ENCODE measurements at places on chromosomes 3 and 15.

DNA sequence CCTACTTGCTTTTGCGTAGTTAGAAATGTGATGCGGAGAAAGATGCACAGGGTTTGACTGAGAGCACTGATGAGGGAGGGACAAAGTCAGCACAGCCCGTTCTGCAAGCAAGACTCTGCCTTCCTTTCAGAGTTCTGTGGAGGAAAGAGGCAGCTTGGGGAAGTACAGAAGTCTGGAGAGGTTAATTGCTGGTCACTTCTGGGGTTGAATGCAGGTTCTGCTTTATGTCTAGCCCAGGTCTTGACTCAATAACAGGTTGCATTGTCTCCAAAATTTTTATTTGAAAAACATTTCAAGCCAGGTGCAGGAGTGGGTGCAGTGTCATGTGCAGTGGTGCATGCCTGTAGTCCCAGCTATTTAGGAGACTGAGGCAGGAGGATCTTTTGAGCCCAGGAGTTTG lies 461.7 kb downstream of the NR2F2 start:
- no peak for DNase-seq

DNA sequence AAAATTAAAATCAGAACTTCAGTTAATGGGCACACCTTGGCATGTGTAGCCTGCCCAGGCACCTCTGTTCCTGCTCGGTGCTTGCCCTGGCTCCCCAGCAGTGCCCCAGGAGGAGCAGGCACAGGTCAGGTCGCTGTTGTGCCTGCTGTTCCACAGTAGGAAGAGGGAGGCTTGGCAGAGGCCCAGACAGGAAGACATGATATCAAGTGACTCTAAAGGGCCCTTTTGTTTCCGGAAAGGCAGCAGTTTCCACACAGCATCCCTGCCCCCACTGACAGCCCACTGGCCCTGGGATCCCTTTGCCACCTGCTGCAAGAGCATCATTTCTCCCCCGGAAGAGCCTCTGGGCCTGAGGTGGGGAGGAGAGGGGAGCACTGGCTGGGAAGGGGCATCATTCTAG lies 40.5 kb upstream of the HES1 start:
- DNase-seq = no peak

DNA sequence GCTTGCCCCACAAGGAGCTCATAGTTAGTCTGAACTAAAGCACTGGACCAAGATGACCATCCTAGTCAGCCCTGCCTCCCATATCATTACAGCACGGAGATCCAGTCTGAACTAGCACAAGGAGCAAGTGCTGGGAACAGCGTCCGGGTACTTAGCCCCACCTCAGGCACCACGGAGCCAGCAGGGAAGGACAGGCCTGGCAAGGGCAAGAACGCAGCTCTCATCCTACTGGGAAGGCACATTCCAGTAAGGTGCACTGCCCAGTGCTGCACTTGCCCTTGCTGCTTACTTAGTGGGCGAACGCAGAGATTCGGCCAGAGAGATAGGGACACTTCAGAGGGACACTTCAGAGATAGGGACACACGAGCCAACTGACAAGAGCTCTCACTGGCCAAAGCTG lies 27.6 kb downstream of the SEC61A1 start:
- DNase-seq = no peak

DNA sequence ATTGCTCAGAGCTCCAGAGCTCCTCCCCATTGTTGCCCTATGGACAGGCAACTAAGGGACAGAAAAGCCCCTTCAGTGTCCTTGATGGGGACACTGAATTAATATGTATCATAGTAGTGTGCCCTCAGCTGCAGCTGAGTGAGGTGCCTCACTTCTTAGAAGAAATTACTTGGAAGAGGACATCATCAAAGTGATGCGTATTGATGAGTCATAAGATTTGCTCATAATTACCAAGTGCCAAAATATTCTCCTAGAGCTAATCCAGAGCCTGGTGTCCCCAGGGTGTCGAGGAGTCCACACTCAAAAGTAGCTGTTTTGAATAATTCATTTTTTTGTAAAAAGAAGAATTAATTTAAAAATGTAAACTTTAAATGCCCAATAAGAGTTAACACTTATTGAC lies 200.7 kb upstream of the SEMA6D start:
- DNase-seq = peak; percentile 20

DNA sequence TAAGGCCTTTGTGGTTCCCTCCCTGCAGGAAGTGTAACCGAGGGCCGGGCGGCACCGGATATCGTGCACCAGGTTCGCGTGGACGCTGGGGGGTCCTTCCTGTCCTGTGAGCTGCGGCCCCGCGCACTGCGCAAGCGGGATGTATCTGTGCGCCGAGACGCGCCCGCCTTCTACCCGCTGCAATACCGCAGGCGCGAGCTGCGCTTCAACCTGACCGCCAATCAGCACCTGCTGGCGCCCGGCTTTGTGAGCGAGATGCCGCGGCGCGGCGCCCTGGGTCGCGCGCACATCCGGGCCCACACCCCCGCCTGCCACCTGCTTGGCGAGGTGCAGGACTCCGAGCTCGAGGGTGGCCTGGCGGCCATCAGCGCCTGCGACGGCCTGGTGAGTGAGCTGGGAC lies 35.9 kb downstream of the SAXO2 start:
- no peak for DNase-seq

GRCh38 chr15:75672646-75673425 lies 25.1 kb downstream of the SNX33 start:
- peak; percentile 72 for DNase-seq

DNA sequence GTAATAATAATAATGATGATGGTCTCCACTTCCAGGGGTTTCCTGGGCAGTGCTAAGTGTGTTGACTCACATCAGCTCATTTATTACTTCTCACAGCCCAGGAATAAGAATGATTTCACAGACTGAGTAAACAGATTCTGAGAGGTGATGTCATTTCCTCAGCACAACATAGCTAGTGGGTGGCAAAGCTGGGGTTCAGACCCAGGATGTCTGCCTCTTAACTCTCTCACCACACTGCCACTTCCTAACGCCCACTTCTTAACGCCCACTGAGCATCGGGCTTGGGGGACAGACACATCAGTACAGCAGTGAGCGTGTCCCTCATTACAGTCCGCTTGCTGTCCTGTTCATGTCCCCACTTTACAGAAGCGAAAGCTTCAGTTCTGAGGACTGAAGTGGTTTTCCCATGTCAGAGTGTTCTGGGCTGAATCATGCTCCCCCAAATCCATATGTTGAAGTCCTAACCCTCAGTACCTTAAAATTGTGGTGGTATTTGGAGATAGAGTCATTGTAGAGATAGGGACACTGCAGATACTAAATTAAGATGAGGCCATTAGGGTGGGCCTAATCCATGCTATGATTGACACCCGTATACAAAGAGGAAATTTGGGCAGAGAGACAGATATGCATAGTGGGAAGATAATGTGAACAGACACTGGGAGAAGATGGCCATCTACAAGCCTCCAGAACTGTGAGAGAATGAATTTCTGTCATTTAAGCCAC lies 68.0 kb downstream of the ATP2B2 start:
- DNase-seq = peak; percentile 35

GRCh38 chr15:29124581-29125381 lies 144.8 kb downstream of the NSMCE3 start:
- no peak for DNase-seq

DNA sequence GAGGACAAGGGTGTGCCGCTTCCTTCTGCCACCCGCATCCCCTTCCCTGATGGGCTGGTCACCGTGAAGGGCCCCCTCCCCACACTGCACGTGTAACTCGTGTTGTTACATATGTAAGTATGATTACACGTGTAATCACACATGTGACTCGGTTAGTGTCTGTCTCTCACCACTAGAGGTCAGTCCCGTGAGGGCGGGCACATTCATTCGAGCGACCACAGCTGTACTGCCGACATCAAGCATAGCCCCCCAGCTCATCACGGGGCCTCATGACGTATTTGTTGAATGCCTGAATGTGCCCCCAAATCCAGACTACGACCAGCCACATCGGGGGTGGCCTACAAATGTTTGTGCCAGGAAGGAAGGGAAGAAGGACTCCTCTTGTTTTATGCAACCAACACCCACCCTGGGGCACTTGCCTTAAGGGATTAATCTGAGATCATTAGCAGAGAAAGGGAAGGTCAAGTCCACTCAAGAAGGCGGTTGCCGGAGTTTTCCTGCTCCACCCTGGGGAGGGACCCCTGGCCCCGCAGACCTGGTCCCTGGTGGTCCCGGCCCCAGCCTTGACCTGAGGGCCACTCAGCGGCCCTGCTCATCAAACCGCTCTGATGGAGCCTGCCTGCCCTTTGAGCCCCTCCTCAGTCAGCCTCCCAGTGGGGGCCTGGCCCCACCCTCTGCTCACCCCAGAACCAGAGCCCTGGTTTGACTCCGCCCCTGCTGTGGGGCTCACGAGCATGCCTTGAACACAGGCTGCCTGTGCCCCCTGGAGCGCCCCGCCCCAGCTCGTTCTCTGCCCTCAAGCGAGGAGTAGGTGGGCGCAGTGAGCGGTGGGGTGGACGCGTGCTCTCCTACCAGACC lies 52.8 kb downstream of the RGMA start:
- no peak for DNase-seq

- DNase-seq = no peak
These were observed 4.4 kb upstream of the ENTPD3 start for GRCh38 chr3:40382617-40382979.

All from AG10803 (cell line).